ENCODE measurements at places on chromosomes 7 and 10.

DNA sequence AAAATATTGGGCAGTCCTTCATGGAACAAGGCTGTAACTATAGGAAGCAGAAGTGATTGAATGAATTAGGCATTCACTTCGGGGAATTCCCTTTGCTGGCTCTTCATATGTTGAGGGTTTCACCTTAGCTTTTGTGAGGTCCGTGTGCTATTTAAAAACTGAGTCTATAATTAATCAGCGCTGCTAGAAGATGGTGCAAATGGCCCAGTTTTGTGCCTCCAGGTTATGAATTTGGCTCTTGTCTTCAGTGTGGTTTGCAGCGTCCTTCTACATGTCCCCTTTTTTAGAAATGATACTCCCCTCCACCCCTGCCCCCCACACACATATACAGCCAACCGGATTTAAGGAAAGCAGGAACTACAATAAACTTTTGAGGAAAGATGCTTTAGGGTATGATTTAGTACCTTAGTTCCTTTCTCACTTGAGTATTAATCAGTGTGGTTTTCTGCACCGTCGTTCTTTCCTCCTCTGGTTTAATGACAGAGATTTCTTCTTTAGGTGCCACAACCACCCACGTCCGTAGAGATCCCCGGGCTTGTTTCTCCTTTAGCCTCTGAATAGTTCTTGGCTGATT lies 110.6 kb upstream of the SAMD8 start:
- no peak for DNase-seq

GRCh38 chr7:158329686-158330085 lies 257.9 kb downstream of the PTPRN2 start:
- no peak for DNase-seq

DNA sequence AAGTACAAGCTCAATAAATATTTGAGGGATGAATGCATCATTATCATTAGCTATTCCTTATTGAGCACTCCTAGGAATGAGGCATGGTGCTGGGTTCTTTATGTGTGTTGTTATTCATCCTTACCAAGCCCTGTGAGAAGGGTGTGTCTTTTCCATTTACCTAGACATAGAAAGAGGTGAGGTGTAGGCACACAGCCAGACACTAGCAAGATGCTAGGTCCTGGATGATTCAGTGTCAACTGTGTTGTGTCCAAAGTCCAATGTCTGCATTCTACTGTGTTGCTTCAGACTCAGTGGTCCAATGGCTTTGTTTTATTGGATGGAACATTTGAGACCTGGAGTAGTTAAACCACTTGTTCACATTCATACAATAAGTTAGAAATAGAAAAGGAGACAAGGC lies 605.5 kb downstream of the LRMDA start:
- DNase-seq, result peak; percentile 10

- no peak for DNase-seq
These were observed 179.5 kb upstream of the LRGUK start for GRCh38 chr7:133947458-133948254.

- no peak for DNase-seq
These were observed 39.7 kb downstream of the AHCYL2 start for GRCh38 chr7:129264534-129264933.

DNA sequence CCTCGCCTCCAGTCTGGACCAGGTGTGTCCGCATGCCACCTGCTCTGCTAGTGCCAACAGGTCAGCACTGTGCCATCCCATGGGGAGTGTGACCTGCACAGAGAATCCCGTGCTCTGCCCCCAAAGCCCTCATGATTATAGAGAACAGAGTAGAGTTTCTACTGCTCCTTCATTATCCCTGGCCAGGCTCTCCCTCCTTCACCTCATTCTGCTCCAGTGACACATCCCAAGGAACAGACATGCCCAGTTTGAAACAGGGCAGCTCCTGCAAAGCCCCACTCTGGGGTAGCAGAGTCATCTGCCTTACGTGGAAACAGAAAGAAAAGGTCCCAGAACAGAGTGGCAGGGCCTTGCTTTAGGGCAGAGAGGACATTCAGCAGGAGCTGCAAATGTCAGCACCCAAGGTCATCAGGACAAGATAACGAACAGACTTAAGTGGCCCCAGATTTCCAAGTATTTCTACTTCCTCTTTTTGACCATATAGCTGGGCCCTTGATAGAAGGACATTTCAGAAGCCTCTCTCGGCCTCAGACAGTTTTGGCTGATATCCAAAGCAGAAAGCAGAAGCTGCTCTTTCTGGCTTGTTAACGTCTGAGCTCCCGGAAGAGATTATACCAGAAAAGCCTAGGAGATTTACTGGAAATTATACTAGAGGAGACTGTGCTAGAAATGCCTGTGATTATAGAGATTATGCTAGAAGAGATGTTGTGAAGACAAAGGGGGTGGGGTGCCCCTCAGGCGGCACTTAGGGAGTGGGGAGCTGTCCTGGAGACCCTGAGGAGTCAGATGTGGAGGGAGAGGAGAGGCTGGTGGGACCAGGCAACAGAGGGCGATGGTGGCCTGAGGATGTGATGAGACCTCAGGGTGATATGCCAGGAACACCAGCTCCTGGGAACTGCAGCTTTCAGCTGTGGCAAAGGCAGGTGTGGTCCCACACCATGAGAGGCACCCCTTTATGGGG lies 12.6 kb downstream of the TMEM176B start:
- DNase-seq, result no peak

DNA sequence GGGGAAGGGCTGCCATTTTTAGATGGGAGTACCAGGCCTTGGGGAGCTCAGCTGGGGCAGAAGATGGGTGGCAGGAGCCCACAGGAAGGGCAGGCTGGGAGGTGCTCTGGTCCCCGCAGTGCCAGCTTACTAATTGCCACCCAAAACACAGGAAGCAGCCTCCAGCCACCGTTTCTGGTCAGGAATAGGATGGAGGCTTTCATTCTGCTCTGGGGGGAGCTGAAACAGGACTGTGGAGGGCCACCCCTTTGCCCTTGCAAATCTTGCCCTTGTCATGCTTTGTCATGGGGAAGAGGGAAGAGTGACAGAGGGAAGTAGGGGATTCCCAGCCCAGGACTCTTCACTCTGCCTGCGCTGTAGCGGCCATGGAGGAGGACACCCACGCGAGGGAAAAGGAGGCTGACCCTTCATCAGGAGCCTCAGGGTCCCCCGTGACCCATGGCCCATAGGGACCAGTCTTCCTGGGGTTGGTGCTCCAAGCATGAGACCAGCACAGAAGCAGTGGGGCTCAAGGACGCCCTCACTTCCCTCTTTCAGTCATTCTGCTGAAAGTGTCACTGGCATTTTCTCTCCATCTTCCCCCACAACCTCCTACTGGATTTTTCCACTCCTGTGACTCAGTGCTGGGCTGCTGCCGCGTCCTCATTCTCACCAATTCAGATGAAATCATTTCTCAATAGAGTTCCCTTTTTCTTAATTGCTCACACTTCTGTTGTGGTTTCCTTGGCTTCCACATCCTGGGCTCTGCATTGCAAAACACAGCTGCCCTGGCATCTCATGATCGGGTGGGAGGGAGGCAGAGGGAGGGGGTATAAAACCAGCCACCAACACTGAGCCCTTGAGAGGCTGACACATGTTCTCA lies 61.9 kb downstream of the MKI67 start:
- DNase-seq, result no peak

- DNase-seq, result no peak
These were observed 263.1 kb downstream of the RPS24 start for GRCh38 chr10:78296785-78297184.

GRCh38 chr10:110373857-110374654 lies 69.3 kb upstream of the SMNDC1 start:
- no peak for DNase-seq

DNA sequence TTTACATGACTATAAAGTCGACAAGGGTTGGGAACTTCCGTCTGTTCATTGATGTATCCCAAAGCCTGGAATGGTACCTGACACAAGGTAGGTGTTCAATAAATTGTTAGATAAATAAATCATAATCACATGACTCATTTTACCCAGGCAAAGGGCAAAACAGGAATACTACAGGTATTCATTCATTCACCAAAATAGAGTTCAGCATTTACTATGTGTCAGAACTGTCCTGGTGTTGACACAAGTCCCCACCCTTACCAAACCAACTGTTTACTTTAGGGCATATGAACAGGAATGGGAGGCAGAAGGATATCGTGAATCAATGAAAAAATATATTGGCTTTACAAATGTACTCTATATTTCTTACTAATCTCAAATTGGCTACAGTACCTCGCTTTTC lies 666 bp upstream of the YAE1 start:
- no peak for DNase-seq

GRCh38 chr7:118046801-118047200 lies 137.2 kb upstream of the LSM8 start:
- DNase-seq, result no peak

- no peak for DNase-seq
These were observed 130.6 kb upstream of the SVIL start for GRCh38 chr10:29765330-29765729.

DNA sequence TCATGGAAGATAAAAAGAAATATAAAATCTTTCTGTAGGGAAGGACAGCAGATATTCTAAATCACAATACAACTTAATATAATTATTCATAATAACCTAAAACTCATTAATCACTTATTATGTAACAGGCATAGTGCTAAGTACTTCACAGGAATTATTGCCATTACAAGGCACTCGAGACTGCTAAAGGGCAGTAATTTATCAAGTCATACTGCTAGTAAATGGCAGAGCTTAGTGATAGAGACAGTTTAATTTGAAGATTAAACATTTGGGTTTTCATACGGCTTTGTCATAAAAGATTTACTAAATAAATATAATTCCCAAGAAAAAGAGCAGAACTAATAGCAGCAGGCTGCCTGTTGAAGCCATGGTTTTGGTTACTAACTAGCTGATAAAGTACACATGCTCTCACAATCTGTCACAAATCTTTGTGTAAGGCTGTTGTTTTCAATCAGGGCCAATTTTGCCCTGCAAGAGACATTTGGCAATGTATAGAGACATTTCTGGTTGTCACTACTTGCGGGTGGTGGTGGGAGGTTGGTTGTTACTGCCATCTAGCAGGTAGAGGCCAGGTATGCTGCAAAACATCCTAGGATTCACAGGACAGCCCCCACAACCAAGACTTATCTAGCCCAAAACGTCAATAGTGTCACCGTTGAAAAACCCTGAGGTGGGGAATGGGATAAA lies 233.3 kb upstream of the CACNA2D1 start:
- no peak for DNase-seq

DNA sequence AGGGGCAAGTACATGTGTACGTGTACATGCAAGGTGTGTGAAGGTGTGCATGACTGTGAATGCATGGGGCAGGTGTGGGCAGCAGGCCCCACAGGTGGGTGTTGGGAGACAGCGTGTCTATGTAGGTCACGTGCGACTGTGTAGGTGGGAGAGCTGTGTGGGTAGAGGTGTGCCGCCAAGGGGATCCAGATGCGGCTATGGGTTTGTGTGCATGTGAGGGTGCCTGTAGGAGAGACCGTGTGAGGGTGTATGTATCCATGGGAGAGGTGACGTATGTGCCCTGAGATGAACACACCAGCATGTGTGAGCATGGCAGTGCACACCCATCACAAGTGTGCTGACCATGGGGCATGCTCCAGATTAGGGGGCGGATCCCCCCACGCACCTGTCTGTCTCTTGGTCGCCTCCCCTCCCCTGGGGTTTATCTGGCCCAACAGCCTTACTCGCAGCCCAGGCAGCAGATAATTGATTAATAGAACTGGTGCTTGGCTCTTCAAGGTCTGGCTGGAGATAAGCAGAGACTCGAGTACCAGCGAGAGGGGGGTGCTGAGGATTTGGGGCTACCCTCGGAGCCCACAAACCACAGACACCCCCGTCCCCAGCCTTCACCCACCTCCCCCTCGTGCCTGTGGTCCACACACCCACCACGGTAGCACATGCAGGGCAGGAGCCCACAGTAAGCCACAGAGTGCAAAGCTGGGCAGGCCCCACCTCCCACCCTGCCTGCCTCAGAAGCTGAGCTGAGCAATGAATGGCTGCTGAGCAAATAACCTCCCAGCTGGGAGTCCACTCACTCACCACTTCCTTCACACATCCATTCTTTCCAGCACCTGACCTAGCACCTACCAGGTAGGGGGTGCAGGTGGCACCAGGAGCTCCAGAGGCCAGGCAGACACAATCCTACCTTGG lies 41.4 kb upstream of the ZMIZ1 start:
- no peak for DNase-seq

GRCh38 chr10:5719546-5719945 lies 34.9 kb downstream of the TASOR2 start:
- no peak for DNase-seq

DNA sequence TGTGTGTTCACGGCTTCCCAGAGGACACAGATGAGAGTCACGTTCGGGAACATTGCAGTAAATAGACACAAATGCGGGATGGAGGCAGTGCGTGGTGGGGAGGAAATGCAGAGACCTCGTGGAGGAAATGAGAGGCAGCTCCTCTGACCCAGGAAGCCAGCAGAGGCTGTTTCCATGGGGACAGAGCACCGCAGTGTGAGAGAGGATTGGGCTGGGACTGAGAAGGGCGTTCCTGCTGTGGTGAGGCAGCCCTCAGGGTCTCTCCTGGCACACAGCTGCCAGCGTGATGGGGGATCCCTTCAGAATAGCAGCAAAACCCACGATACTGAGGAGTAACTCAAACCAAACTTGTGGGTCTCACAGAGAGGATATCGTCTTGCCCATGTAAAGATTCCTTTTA lies 21.7 kb upstream of the BHLHA15 start:
- DNase-seq, result no peak

GRCh38 chr7:36119005-36119706 lies 33.9 kb upstream of the EEPD1 start:
- DNase-seq, result peak; percentile 71

DNA sequence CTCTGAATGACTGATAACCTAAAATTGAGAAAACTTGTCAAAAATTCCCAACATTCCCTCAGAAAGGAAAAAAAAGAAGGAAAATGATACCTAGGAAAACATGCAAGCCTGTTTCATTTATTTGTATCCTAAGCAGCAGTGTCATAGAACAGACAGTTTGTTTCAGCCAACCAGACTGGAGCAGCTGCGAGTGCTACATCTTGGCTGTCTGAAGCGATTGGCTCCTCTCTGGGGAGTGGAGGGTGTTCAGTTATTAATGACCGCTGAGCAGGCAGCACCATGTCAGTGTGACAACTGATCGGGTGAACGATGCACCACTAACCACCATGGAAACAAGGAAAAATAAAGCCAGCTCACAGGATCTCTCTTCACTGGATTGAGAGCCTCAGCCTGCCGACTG lies at the start of gene LRRN3:
Gene LRRN3 (plus strand): TSS at position 282 of the 400 bp plus-strand sequence. CDS start 31,646 bp downstream, outside the sequence.
- no peak for DNase-seq

- no peak for DNase-seq
These were observed 8.2 kb downstream of the CLDN12 start for GRCh38 chr7:90411510-90411909.

- DNase-seq, result peak; percentile 44
These were observed 1.9 kb downstream of the VGF start for GRCh38 chr7:101163279-101164070.

All from Calu3 (cell line).